ENCODE measurements at places on chromosomes 7 and 10. TPM values are rescaled to one million over a fixed set of nuclear protein-coding genes. Genes with fewer than 3 reads are reported as not detected.

IL2RA gene
- total RNA-seq, result 437 TPM

GRCh38 chr10:87657371-87657770, 2.3 kb upstream of the PAPSS2 start:
- DNase-seq, result no peak

GRCh38 chr10:129320340-129320739, 146.7 kb upstream of the MGMT start:
- no peak for DNase-seq

DNA sequence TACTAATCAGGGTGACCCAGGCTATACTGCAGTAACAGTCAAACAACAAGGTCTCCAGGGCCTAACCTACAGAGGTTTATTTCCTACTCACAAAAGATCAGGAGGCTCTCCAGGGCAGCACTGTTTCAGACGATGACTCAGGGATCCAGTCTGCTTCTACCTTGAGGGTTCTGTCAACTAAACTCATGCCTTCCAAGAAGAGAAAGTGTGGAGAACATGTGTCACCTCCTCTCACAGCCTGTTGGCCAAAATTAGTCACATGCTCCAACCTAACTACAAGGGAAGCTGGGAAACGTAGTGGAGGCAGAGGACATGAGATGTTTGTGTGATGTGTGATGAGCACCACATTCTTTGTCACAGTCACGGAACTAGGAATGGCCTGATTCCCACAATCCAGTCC, 14.7 kb upstream of the INA start:
- no peak for DNase-seq

DNA sequence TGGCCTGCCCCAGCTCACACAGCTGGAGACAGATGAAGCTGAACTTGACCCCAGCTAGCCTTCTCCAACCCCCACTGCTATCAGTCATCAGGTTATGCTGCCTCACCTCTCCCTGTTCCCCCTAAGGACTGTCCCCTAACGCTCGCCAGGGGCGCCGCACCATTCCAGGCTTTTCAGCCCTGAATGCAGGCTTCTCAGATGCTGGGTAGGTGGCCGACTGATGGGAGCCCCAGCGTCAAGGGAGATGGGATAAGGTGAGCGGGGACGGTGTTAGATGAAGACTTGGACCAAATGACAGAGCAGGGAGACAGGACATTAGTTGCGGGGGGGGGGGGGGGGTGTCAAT, 15.8 kb upstream of the OPALIN start:
- no peak for DNase-seq

GRCh38 chr10:128630787-128631252, 504.6 kb upstream of the MKI67 start:
- DNase-seq, result no peak

- DNase-seq, result no peak
These were observed 41.3 kb downstream of the CUX1 start for GRCh38 chr7:101858437-101859385.

DNA sequence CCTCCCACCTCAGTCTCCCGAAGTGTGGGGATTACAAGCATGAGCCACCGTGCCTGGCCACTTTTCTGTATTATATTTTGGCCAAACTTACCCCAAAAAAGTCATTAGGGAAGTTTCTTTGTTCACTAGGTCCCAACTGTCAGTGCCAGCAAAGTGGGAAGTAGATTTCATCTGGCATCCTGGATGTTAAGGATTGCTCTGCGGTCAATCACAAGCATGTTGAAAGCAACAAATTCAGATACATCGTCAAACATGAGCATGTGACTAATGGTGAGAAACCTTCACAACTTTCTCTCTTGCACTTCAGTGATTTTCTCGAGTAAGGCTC, 14.3 kb upstream of the LRRC17 start:
- DNase-seq, result no peak

DNA sequence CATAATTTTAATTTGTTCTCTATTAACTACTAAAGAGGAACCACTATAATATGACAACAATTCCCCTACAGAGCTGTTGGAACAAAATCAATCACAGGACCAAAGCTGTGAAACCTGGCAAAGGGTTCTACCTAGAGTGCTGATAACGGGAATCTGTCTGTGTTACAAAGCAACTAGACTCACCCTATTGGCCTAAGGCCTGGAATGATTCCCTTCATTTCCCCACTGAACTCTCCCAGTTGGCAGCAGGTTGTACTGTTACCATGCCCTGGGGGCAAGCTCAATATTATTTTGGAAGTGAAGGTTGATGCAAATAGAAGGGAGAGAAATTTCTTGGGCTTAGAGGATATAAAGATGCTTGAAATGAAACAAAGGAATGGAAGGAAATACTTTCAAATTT, 81.8 kb downstream of the SEMA3A start:
- no peak for DNase-seq

DNA sequence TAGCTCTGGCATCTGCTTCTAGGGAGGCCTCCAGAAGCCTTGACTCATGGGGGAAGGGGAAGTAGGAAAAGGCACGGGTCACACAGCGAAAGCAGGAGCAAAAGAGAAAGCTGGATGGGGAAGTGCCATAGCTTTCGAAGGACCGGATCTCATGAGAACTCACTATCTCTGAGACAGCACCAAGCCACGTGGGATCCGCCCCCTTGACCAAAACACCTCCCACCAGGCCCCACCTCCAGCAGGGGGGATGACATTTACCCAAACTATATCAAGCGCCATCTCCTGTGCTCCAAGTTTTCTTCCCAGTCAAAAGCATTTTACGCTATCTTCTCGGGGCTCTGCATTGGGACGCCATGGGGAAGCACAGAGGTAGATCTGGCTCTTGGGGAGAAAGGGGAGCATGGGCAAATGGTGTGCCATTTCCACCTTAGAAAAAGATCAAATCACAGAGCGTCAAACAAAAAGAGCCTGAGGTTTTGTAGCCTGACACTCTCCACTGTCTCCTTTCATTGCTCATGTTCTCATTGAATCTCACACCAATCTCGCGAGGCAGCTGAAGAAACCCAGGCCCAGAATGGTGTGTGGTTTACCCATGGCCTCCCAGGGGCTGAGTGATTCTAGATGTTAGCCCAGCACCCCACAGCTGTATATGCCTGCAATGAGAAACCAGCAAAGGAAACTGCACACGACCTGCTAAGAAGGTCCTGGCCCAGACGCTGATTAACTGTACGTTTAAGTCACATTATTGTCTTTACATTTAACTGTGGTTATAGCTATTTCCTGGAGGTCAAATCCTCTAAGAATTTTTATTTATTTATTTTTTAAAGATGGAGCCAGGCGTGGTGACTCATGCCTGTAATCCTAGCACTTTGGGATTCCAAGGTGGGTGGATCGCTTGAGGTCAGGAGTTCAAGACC, 8.1 kb upstream of the OLAH start:
- no peak for DNase-seq

TMUB1 gene
- 81.1 TPM for total RNA-seq

DNA sequence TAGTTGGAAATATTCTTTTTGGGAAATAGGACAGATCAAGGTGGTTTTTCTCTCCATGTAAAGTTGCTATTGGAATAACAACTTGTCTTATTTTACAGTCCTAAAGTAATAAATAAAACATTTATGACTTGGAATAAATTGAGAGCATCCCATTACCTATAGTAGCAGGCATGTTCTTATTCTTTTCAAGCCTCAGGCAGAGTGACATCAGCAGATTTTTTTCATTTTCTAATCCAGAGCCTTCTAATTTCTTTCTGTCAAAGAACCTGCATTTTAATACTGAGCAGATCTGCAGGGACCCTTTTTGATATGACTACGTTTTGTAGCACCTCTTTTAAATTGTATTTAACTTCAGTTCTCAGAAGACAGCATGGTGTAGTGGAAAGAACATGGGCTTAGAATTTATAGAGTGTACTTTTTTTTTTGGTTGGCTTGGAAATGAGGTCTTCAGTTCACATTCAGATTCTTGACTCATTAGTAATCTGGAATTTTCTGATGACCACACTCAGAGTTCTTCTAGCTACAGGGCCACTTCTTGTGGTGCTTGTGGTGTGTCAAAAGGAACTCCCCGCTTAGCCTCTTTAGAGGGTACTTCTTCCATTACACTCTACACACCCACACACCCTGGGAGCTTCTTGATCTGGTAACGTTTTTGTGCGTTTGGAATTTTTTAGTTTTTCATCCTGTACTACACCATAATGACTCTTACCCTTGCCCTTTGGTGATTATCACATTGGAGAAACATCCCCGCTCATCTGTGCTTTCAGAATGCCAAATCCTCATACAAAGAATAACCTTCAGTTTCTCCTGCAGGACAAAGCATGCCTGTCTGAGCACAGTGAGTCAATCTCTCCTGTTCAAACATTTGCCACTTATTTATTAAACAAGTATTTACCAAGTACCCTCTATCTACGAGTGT, 34.6 kb downstream of the AGK start:
- no peak for DNase-seq

GRCh38 chr7:142496545-142496991, 238.7 kb upstream of the PRSS58 start:
- DNase-seq, result no peak

GRCh38 chr7:105655500-105656380, 74.4 kb upstream of the EFCAB10 start:
- DNase-seq, result no peak

GTF2IRD1 gene
- 4.6 TPM for total RNA-seq

ELOVL3 gene
- total RNA-seq, result not detected

GRCh38 chr10:5323446-5323845, 41.3 kb upstream of the UCN3 start:
- no peak for DNase-seq

MSMB gene
- not detected for total RNA-seq

GRCh38 chr7:32533276-32534029, 38.2 kb downstream of the AVL9 start:
- no peak for DNase-seq

DNA sequence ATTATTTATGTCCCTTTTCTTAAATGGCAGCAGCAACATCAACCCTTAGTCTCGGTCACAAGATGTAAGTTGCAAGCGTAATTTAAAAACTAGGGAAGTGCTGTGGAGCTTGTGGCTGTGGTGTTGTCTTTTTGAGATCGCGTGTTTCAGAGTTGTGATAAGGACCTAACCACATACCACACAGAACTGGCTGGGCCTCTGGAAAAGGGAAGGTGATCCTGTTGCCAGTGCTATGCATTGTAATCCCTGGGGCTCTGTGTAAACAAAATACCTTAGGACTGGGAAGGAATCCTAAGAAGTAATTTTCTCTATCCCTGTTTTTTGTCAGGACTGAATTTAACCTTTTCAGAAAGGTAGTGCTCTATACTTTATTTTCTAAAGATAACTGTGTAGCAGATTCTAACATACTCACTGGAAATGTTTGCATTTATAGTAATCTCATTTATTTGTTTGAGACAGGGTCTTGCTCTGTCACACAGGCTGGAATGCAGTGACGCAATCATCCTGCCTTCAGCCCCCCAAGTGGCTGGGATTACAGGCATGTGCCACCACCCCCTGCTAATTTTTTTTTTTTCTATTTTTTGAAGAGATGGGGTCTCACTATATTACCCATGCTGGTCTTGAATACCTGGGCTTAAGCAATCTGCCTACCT, 60.4 kb downstream of the INPP5F start:
- DNase-seq, result no peak

All from activated CD4-positive, alpha-beta memory T cell treated with anti-CD3 and anti-CD28 coated beads, Interleukin-2, amount 10 ng/mL, durations not matched to agents 7 days and 5 days (primary cell).